ENCODE measurements at places on chromosomes 6 and 20.

- no peak for DNase-seq
Observed at GRCh38 chr20:13029687-13030375, 21.1 kb downstream of the SPTLC3 start.

- peak; percentile 51 for DNase-seq
Observed at GRCh38 chr6:15622045-15622740, 40.6 kb downstream of the DTNBP1 start.

DNA sequence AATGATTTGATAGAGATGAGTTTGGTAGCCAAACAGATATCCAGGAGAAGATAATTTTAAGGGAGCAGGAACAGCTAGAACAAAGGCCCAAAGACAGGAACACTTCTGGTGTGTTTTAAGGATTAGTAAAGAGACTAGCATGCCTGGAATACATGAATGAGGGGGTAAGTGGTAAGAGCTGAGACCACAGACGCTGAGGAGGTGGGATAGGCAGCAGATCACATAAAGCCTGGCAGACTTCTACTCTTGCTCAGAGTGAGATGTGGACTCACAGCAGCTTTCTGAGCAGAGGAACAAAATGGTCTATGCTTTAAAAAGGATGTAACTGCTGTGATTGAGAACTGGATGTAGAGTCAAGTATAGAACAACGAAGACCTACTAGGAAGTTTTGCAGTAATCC lies 100.1 kb downstream of the EPHA7 start:
- DNase-seq, result no peak

GRCh38 chr6:6685249-6686040 lies 96.9 kb downstream of the LY86 start:
- DNase-seq, result peak; percentile 61

- DNase-seq, result no peak
Observed at GRCh38 chr6:132131758-132132157, 180.6 kb upstream of the CCN2 start.

GRCh38 chr6:130794010-130794697 lies 33.1 kb upstream of the SMLR1 start:
- no peak for DNase-seq

- peak; percentile 83 for DNase-seq
Observed at GRCh38 chr6:35240838-35241801, 18.4 kb upstream of the ZNF76 start.

GRCh38 chr20:57503035-57503658 lies 21.8 kb downstream of the CTCFL start:
- DNase-seq, result no peak

GRCh38 chr20:63121246-63121645 lies 94.7 kb downstream of the YTHDF1 start:
- DNase-seq, result no peak

DNA sequence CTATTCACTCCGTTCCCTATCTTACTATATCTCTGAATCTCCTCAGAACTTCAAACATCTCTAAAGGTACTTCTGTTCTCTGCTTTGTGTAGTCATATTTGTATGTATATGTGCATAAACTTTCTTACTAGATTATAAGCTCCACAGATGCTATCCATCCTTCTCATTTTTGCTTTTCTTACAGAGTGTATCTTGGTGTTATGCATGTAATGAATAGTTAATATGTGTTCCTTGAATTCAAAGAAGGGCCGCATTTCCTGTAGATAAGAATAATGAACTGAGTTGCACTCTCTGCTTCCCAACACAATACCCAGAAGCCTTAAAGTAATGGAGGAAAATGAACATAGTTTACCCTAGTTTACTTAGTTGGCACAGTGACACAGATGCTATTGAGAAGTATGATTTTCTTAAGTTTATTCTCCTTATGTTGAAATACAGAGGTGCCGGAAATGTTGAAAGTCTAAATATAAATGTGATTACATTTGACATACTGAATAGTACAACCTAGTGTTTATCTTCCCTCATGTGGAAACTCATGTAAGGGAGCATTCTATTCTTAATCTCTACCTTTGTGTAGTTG lies 6.0 kb downstream of the NUS1 start:
- no peak for DNase-seq

GRCh38 chr6:43666196-43666920 lies 21.2 kb downstream of the MRPS18A start:
- no peak for DNase-seq

DNA sequence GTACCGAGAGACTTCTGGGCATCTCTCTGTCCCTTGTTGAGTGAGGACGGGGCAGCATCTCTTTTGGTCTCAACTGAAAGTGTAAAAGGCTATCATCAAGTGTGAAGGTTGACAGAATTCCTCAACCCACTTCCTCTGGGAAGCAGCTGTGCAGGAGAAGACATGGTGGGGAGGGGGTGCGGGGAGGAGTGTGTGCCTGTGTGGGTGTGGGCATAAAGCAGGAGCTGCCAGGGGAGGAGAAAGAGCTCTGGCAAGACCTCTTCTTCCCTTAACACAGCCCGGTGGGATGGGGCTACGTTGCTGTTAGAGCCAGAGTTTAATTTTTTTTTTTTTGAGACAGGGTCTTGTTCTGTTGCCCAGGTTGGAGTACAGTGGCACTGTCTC lies 31.8 kb downstream of the CPXM1 start:
- DNase-seq, result no peak

DNA sequence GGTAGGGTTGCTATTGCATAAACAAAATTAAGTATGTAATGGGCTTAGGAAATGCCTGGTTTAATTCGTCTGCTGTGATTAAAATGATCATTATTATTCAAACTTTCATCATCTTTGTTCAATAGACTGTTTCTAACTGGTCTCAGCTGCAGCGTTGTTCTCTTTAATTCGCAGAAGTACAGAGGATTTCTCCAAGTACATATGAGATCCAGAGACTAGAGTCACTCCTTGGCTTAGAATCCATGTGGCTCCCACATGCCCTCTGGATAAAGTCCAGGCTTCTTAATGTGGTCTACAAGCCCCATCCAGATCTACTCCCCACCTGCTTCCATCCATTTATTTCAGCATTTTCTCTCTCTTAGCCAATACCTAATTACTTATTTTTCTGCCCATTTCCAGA lies 1.1 kb upstream of the ZBTB24 start:
- no peak for DNase-seq

DNA sequence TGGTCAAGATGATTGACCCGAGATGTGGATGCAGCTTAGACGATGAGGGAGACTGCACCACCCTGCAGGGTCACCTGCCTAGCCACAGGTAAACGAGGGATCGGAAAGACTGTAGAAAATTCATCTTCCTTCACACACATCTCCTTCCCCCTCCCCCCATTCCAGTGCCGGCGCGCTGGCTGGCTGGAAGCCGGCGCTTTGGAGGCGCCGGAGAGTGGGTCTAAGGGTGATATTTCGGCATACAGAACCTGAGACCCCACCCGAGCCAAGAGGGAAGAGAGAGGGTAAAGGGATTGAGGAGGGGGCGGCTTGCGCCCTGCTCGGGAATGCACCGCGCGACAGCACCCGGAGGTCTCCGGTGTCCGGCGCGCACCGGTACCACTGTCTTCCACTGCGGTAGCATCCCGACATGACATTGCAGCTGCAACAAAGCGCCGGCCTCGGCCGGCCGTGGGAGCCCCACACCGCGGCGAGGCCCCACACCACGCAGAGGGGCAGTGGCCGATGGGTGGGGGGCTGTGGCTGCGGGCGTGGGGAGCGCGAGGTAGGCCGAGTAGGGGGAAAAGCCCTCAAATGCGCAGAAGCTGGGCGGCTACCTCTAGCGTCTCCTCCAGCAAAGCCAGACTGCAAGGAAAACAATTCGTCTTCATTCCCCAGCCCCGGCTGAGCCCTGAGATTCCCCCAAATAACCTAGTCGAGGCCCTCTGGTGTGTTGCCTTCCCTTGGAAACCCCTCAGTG lies 984 bp downstream of the TNFRSF21 start:
- peak; percentile 48 for DNase-seq

DNA sequence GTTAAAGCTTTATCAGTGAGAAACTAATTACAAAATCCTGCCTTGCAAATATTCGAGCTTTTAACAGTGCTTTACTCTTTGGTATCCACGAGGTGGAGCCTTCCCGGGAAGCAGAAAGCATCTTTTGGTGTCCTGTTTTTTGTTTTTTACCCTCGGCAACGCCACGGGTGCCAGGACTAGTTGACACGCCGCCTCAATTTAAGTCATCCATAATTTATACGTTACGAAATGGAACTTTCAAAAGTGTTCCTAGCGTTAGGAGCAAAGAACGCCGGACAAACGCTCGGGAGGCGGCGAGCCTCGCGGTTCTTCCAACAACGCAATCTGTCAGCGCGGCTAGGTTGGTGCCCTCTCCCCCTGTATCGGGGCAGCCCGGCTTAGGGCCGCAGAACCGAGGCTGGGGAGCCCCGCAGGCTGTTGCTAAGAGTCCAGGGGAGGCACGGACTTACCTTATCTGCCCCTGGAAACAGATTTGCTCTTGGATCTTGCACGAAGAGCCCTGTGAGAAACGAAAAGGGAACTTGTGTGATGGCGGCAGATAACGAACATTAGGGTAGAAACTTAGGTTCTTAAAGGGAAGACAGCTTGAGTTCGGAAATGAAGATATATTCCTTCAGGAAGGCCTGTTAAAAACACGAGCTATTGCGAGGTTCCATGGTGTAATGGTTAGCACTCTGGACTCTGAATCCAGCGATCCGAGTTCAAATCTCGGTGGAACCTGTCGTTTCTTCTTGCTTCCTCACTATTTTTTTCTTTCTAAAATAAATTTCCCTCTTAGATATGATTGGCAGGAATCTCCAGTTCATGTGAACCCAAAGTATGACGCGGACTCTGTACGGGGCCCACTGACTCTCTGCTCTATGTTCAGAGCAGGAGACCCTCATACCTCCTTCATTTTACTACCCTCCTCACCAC lies 46.2 kb upstream of the ZNF184 start:
- DNase-seq, result peak; percentile 97

- DNase-seq, result no peak
Observed at GRCh38 chr6:46393940-46394337, 97.3 kb downstream of the RCAN2 start.

Measured in OCI-M1 (cell line).